HT-29 (cell line): ENCODE measurements at places on chromosomes 13 and 19. TPM values are rescaled to one million over a fixed set of nuclear protein-coding genes. Genes with fewer than 3 reads are reported as not detected.

The OLFM2 gene
- not detected in 2 replicates for total RNA-seq

The CERS4 gene
- total RNA-seq: not detected in 2 replicates

The ERICH4 gene
- total RNA-seq: not detected in 2 replicates

The ZNF536 gene
- not detected in 2 replicates for total RNA-seq

The LGALS7 gene
- total RNA-seq: 1.5 TPM in 1 of 2 replicates, not detected in the other

The FFAR2 gene
- 0.08 and 0.33 TPM in 2 replicates for total RNA-seq

The C5AR1 gene
- total RNA-seq: 0.13 and 0.28 TPM in 2 replicates

The PLVAP gene
- not detected in 2 replicates for total RNA-seq

The P2RY11 gene
- 5.5 and 11.1 TPM in 2 replicates for total RNA-seq

- peak; percentile 71 for DNase-seq
Measured at GRCh38 chr13:24670961-24671381, 9.2 kb upstream of the ATP12A start.

DNA sequence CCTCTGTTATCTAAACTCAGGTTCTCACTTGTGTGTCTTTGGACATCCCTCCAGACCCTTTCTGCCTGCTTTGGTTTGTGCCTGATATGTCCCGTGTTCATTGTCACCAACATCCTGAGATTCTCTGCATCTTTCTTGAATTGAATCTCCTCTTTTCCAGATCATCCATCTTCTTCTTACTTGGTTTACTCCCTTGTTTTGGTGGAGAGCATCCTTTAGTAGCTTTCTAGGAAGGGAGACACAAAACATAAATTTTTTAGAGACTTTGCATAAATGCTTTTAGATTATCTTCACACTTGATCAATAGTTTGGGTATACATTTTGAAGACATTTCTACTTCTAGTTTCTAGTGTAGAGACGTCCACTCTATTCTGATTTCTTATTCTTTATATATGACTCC lies 61.7 kb downstream of the TDRD12 start:
- DNase-seq: no peak

- DNase-seq: no peak
Measured at GRCh38 chr19:55640043-55640576, 692 bp upstream of the ZNF580 start.

- no peak for DNase-seq
Measured at GRCh38 chr19:17054746-17055145, 20.5 kb downstream of the HAUS8 start.

DNA sequence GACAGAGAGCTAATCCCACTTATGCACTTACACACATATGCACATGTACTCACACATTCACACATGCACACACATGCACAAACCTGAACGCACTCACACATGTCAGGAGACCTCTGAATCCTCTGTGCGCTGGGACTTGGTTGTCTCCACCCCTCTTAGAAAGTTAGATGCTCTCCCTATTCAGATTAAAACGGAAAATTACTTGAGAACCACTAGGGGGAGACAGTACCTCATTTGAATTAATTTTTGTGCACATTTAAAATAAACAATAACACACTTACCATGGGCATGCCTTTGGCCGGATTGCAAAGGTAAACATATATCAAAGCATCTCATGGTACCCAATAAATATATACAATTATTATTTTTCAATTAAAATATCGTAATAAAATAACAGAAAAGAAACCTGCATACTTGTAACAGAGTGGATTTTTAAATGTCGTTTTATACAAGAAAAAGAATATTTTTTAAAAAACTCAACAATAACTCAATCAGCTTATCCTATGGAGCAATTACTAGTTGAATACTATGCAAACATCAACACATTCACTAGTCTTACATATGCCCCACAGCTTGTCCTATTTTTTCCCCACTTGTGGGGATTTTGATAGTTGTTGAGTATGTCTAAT lies 9.5 kb upstream of the LILRB4 start:
- peak; percentile 70 for DNase-seq

DNA sequence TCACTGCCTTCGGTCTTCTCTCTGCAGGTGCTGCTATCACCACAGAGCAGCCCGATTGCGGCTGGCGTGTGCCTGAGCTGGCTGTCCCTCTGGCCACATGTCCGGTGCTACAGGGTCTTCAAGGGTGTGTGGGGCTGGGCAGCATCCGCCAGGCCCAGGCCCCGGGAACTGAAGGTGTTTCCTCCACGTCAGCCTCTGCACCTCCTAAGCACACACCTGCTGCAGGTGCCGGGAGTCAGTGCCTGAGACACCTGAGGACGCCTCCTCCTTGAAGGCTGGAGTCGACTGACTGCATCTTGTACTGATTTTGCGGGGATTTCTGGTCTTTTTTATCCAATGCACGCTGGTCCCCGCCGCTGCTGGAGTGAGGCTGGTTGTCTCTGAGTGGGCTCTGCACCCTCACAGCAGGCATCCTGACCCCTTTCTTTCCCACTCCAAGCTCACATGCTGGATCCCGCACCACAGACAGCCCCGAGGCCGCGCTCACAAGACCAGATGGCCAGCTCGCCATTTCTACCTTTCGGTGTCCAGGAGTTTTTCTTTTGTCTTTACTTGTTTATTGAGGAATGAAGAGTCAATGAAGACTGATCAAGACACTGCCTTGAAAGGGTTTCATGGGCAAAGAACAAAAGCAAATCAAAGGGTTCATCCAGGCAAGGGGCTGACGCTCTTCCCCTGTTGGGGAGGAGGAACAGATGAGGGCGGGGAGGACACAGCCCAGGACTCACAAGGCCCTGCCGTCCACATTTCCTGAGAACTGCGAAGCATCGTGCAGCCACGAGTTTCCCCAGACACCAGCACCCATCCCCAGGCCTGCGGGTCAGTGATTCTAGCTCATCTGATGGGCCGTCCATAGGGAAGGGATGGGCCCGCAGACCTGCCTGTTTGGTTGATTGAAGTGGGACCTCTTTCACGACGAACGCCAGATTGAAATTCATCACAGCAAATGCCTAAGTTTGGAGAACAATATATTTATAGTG lies 203.8 kb upstream of the SOX1 start:
- no peak for DNase-seq

DNA sequence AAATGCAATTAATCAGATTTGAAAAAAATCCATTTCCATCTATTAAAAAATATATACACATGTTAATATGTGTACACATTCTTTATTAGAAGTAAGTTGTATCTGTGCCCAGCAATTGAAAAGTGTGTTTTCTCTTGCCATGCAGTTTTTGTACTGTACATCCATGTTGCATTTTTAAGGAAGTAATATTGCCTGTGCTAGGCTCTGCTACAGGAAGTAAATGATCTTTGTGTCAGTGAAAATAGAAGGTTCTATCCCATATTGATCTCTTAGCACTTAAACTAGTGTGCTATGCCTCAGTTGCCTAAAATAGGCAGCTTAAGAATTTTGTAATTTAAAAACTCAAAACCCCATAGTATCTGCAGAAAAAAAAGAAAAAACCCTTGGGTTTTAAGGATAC lies 122.5 kb downstream of the CDK8 start:
- DNase-seq: no peak

- DNase-seq: no peak
Measured at GRCh38 chr13:64591971-64592370, 2638.2 kb downstream of the PCDH9 start.

DNA sequence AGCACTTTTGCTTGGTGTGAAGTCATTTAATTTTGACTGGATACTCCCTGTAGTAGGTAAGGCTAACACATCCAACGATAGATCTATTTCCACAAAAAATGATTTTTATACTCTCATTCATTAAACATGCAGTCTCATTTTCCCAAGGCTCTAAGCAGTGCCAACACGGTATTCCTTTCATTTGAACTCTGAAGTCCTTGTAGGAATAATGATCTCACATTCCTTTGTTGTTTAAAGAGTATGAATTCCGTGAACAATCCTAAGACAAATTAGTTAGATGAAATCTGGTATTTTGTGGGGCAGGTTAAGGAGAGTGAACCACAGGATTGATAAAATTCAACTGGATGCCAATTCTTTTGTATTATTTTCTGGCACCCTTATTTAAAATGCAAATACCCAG lies 66.6 kb downstream of the LACC1 start:
- no peak for DNase-seq
